ENCODE measurements at places on chromosomes 7 and 10.

DNA sequence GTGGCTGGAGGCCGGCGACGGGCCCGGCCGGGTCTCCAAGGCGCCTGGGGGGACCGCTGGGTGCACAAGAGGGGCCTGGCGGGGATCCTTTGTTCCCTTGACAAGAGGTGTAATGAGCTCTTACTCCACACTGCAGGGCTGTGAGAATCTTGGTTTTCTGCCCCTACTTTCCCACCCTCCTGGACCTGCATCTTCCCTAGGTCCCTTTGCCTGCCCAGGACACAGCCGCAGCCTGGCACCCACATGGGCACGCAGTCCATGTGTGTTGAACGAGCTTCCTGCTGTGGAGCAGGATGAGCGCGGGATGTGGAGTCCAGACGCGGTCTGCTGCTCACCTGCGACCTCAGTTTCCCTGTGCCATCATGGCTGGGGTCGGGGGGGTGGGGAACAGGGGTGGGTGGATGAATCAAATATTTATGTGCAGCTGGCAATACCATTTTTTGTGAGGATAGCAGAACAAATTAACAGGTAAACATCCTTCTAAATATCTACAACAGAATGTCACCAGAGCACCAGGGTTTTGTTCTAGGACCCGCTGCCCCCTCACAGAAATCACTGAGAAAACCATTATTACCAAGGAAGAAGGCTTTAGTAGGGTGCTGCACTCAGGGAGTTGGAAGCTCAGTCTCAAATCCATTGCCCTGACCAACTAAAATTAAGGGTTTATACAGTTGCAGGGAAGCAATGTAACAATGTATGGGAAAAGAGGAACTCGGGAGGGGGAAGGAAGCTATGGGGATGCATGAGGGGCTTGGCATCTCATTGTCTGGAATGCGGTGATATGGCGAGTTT, 474 bp upstream of the NSMCE4A start:
- DNase-seq, result no peak

GRCh38 chr10:77738496-77739158, 101.0 kb upstream of the KCNMA1 start:
- no peak for DNase-seq

DNA sequence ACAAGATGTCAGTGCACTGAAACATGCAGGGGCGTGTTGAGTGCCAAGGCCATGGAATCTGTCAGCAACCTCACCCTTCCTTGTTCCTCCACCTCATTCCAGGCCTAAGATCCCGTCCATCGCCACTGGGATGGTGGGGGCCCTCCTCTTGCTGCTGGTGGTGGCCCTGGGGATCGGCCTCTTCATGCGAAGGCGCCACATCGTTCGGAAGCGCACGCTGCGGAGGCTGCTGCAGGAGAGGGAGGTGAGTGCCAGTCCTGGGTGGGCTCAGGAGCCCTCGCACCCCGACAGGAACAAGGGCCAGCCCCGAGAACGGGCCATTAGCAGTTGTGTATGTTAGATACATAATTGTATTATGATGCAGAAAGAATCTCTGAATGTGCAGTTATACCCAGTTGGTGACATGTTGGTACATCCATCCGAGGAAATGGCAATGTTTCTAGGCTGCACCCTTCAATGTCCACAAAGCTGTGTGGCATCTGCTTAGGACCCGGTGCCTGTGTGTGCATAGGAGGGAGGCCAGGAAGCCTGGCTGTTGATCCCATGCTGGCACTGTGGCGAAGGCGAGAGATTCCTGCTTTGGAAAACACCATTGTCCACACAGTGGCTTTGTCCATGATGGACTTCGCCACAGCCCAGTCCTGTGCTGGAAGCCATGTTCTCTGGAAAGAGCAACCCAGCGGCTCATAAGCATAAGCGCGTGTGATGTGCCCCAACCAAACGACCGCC, 154.2 kb downstream of the EGFR start:
- DNase-seq, result no peak

- DNase-seq, result no peak
These were observed 127.8 kb upstream of the PPIF start for GRCh38 chr10:79219322-79219957.

DNA sequence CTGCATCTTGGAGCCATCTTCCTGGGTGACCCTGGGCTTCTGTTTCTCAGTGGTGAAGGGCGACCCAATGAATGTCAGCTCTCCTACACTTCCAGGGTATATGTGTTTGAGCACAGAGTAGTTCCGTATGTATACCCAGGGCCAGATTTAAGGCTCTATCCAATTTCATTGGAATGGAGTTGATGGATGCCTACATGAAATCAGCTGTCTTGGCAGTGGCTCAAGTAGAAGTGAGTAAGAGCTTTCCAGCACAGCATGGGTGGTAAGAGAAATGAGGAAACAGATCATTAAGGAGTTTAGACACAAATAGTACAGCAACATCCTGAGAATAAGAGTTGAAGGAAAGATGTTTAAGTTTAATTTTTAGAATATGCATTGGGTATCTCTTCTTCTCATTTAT, 433.0 kb downstream of the PAXIP1 start:
- DNase-seq, result no peak

- no peak for DNase-seq
These were observed 18.3 kb downstream of the ARMC3 start for GRCh38 chr10:22945934-22946673.

DNA sequence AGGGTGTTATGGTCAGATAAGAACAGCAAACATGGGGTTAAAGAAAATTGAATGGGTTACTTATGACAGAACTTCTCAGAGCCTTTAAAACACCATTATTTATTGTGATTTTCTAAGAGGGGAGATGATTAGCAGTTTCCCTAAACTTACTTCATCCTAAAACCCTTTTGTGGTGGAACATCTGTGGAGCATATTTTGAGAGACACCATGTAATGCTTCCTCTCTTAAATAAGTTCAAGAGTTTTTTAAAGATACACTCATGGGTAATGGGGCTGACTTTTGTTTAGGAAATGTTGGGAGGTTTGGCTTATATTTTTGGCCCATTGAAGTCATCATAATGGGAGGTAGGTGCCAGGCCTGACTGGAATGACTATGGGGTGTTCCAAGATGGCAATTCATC, 8.4 kb upstream of the PDCD4 start:
- no peak for DNase-seq

DNA sequence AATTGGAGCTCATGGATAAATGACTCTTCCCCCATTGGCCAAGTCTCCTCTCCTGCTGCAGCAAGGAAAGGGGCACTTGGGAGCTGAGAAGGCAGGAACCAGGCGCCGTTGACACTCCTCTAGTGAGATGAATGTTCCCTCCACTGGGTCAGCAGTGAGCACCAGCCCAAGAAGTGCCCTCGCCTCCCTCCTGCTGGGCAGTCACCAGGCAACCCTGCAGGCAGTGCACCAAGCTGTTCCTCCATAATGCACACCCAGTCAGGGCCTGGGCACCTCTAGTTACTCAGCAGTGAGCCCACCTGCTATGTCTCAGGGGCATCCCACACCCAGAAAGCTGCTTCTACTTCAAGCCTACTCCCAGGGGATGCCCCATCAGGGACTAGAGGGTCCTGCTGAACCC, 84.3 kb downstream of the KCNMA1 start:
- DNase-seq, result no peak

GRCh38 chr7:108029034-108029433, 26.1 kb upstream of the LAMB1 start:
- no peak for DNase-seq

GRCh38 chr7:91128683-91129348, 135.4 kb upstream of the FZD1 start:
- DNase-seq, result no peak

DNA sequence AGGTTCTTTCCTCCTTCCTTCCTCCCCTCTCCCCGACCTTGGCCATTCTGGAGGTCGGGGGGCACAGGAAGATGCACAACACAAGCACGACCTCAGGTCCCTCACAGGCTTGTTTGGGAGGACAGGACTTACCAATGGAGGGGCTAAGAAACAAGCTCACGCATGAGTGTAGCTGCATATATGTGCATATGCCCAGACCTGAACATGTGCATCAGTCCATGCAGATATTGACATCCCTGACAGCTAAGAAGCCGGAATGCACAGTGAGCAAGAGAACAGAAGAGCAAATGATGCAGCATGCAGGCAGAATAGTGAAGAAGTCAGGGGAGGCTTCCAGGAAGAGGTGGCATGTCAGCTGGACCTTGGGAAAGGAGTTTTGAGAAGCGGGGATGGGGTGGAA, 28.7 kb downstream of the ADCYAP1R1 start:
- no peak for DNase-seq

DNA sequence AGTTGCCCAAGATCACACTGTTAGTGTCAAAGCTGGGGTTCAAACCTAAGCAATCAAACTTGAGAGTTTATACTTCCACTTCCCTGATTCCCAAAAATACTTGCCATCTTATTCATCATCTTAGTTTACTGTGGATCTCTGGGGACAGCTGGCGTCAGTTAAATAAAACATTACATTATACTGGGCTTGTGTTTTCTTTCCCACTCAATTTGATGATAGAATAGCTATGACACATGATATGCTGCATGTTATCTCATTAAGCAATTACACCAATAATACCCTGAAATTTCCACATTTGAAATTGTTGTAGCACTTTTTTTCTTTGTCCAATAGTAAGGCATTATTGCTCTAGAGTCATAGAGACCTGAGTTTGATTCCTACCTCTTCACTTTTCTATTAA, 62.9 kb upstream of the MXI1 start:
- DNase-seq, result no peak

DNA sequence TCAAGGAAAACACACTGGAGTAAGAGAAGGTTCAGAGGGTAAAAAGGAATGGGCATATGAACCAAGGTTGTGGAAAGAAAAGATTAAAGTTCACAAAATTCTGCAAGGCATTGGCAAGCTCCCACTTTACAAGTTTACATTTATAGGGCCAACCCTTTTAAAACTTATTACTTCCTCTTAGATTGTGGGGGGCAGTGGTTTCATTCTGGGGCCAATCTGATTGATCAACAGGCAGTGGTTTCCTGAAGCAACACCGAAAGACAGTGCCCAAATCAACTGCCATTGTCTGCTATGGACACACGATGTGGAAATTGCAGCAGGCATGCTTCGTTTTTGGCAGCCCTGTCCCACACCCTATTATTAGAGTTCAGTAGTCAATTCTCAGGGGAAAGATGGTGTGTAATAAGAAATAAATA, 154.0 kb downstream of the SGMS1 start:
- no peak for DNase-seq

GRCh38 chr10:48574817-48575380, 30.0 kb downstream of the ARHGAP22 start:
- DNase-seq, result no peak

DNA sequence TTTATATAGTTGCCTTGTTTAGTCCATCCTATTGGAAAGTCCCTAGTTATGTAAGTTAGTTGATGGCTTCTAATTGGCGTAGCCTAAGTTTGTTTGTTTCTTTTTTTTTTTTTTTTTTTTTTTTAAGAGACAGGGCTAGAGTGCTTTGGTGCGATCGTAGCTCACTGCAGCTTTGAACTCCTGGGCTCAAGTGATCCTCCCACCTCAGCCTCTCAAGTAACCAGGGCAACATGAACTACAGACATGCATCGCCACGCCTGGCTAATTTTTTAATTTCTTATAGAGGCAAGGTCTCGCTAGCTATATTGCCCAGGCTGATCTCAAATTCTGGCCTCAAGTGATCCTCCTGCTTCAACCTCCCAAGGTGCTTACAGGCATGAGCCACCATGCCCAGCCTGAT, 7.1 kb downstream of the CSGALNACT2 start:
- DNase-seq, result no peak

GRCh38 chr10:109770663-109771062, 152.6 kb downstream of the XPNPEP1 start:
- no peak for DNase-seq

- no peak for DNase-seq
These were observed 285.6 kb downstream of the FZD1 start for GRCh38 chr7:91549878-91550277.

GRCh38 chr7:44494960-44495359, 4.5 kb upstream of the NUDCD3 start:
- no peak for DNase-seq

- DNase-seq, result no peak
These were observed 1455.7 kb upstream of the CELF2 start for GRCh38 chr10:9561821-9562505.

DNA sequence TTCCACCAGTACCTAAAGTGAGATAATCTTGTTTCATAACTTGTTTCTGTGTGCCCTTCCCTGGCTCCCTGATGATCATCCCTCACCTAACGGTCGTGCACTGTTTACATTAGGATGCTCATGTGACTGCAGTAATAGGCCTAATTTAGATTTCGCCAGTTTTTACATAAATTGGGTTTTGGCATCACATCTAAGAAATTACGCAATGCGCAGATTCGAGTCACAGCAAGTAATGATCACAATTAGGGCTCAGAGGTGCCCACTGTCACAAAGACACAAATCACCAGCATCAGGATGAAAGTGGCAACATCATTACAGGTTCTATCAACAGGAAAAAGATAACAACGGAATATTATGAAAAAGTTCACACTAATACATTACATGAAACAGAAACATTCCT, 94.7 kb downstream of the LARP4B start:
- no peak for DNase-seq

- DNase-seq, result no peak
These were observed 51.7 kb upstream of the SORCS3 start for GRCh38 chr10:104589431-104589830.

GRCh38 chr7:36303202-36304098, 86.2 kb upstream of the ANLN start:
- no peak for DNase-seq

- no peak for DNase-seq
These were observed 976.9 kb upstream of the MBL2 start for GRCh38 chr10:53749439-53749838.

GRCh38 chr7:158685693-158686092, 18.9 kb downstream of the NCAPG2 start:
- no peak for DNase-seq

DNA sequence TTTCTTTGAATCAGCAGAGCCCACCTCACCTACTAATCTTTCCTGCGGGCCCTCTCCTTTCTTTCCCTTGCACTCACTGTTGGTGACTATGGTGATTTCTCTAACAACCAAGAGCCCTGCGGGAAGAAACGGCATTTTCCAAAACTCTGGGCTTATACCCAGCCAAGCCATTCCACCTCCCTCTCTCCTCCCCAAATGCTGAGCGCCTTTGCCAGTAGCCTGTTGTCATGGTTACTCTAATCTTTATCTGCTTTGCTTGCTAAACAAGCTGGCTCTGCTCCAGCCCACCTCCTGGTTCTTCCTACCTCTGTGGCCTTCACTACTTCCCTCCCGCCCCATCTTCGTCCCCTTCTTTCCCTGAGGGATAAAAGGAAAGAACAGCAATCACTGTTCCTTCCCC, 86.7 kb downstream of the DGKI start:
- DNase-seq, result peak; percentile 30

DNA sequence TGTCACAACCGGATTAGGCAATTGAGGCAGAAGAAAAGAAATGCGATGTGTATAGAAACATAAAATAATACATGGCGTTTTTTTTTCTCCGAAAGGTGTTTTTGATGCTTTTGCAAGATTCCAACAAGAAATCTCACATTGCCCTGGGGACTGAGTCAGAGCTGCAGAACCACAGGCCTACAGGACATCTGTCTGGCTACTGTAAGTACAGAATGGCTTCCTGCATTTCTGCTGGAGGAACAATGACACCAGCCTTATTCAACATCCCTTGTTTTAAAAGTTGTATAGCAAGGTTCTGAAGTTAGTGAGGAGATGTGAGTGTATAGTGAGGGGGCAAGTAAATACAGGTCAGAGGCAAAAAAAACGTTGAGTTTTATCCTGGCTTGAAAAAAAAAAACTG, 256.4 kb downstream of the ABCA13 start:
- no peak for DNase-seq
